ENCODE measurements at places on chromosomes 13 and 19.
A peak's percentile ranks its signal among the peaks of the same experiment; 100 is the strongest.

DNA sequence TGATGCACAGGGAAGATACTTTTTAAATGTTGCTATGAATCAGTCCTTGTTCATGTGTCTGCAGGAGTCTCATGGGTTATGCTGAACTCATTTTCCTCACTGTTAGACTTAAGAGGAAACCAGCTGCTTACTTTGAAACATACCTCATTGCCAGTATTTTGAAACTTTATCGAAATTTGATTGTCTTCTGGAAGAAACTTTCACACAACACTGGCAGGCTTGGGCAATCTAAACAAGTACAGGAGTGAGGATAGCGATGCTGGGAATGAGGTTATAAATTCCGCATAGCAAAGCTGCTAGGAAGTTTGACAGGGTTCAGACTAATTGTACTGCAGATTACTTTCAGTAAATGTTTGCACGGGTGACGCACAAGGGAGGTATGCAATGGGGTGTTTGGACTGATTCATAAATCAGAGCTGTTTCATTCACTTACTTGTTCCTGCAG, 245.7 kb downstream of the DNAJC15 start:
- no peak for DNase-seq

- DNase-seq = no peak
Observed at GRCh38 chr19:16836115-16837034, 7.2 kb downstream of the SIN3B start.

DNA sequence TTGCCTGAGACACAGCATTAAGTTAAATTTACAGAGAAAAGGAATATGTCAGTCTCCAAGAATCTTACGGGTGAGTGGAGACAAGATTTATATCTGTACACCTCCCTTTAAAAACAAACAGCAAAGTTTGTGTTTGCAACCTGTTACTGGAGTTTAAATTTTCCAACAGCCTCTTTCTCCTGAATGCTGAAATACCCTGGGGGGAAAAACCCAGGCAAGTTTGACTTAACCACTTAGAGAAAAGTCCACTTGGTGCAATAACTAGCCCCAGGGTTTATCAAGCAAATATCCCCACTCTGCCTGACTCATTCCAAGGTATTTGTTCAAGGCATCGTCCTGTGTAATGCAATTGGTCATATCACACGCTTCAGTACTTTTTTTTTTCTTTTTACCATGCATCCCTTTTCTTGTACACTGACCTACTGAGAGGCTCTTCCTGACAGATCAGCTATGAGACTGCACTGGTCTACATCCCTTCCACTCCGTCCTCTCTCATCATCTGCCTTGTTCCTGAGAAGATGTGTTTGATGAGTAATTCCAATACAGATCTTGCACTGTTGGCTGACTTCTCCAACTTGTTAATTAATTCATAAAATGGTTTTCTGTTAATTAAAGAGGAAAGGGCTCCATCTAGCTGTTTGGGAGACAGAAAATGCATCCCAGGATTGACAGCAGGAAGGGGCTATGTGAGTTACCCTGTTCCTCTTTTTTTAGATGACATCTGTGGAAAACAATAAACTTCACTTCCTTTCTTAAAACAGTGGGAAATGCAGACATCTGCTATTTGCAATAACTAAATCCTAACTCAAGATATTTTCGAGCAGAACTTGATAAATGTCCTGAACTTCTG, 212.5 kb upstream of the IRS2 start:
- no peak for DNase-seq

- peak; percentile 44 for DNase-seq
Observed at GRCh38 chr19:53906211-53907192, 2.6 kb upstream of the CACNG7 start.

DNA sequence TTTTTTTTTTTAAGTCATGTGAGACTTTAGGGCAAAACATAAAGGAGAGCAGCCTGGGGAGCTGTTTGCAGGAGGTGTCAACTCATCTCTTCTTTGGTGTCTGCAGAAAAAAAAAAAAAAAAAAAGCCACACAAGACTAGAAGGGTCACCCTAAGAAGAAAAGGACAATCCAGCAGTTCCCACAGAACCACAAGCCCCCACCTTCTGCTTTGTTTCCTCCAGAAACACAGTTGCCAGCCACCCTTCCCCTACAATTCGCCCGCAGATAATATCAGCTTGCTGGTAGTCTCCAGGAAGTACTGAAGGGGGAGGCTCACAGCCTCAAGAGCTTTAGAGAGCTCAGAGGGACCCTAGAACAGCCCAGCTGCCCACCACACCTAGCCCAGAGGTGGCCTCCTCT, 22.3 kb upstream of the ZBTB7A start:
- DNase-seq = no peak

DNA sequence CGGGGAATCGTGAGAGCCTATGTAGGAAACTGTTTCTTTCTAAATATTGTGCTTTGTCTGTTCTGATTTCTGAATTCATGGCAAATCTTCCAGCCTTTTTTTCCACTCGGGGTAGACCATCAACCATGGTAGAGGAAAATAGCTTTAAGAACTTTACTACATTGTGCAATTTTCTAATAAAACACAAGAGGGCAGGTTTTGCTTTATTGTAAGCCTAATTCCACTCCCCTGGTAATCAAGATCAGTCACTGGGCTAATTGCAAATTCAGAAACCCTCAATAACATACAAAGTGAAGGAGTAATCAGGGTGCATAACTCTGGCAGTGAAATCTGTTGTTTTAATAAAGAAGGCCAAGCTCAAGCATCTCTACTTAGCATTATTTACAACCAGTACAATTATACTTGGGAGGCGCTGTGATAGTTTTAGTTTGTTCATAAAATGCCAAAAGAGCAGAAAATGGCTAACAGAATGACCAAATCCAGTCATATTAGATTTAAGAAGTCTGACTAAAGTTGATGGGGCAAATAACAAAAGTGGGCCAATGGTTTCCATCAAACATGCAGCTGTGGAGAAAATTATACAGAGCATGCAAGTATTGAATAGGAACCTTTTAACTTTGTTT, 43.8 kb downstream of the DCT start:
- DNase-seq = no peak

DNA sequence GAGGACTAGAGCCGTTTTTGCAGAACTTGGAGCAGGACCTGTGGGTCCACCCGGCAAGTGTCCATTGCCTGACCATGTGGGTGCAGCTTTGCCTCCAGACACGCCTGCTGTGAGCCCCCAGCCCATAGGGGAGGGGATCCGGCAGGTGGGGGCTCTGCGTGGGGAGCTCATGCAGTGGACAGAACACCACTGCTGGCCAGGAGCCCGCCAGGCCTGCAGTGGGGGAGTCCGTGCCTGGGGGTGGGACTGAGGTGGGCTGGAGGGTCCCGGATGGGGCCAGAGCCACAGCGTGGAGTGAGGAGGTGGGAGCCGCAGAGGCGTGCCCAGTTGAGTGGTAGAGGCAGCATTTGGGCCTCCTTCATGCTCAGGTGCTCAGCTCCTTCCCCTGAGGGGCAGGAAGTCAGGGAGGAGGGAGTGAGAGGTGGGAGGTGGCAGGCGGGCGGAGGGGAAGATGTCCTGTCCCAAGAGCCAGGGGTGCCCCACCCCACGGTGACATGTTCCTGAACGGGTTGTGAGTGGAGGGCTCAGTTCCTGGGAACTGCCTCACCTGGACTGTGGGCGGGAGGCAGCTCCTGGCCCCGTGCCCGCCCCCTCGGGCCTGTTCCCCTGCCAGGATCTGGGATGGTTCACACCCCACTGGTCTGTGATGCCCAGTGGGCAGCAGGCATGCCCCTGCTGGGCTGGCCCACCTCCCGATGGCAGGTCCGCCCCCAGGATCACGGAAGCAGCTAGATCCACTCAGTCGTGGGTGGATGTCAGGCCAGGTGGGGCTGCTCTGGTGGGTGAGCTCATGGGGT, 8.8 kb downstream of the ADAT3 start:
- DNase-seq = no peak

DNA sequence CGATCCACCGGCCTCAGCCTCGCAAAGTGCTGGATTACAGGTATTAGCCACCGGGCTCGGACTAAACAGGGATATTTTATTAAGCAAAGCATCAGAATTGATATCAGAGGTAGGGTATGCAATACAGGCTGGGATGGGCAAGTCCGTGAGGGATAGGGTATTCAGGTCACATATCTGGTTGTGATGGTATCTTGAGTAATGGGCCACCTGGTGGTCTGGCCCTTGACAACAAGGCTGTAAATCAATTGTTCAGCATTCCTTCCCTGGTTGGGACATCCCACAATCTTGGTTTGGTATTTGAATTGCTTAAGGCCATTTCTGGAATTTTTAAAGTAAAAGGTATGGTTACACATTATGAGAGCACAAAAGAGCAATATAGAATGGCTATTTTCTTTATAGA, 1588.0 kb downstream of the SLITRK1 start:
- no peak for DNase-seq

GRCh38 chr13:23288564-23288963, 107.8 kb downstream of the SGCG start:
- DNase-seq = no peak

- no peak for DNase-seq
Observed at GRCh38 chr19:7450243-7451223, 38.3 kb downstream of the PEX11G start.

DNA sequence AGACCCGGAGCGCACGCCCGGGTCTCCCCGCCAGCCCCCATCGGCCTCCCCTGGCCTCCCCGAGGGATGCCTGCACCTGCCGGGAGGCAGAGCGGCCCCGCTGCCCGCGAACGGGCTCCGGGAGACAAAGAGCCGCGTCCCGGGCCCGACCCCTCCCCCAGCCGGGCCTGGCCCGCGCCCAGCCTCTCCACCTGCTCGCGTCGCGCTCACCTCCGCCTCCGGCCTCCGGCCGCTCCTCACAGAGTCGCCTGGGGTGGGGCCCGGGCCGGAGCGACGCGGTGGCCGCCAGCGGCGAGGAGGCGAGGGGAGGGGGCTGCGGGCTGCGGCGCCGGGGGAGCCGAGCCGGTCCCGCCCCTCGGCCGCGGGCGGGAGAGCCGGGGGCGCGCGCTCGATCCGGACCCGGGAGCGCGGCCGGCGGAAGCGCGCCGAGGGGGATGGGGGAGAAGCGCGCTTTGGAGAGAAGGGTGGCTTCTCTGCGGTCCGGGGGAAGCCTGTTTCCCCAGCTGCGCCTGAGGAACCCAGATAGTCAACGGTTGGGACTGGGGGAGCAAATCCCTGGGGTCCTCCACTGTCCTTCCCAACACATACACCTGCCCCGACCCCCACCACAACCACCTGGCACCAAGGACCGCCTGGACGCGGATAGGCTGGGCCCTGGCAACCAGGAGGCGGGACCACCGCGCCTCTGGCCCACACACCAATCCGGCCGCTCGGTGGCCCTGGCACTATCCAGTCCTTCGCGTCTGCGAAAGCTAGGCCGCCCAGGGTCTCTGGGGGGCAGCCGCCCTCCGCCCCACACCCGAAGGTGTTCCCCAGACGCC, at the start of gene PRR36:
PRR36 (minus strand) TSS at position 315 of the 821 bp plus-strand sequence. CDS start 701 bp downstream, outside the sequence.
- no peak for DNase-seq

- no peak for DNase-seq
Observed at GRCh38 chr13:73715911-73716510, 418.2 kb downstream of the KLF12 start.

- no peak for DNase-seq
Observed at GRCh38 chr13:60922576-60923231, 492.9 kb downstream of the PCDH20 start.

GRCh38 chr13:110106726-110107125, 200.2 kb downstream of the COL4A1 start:
- no peak for DNase-seq
